ENCODE measurements at places on chromosomes 12 and 14.

DNA sequence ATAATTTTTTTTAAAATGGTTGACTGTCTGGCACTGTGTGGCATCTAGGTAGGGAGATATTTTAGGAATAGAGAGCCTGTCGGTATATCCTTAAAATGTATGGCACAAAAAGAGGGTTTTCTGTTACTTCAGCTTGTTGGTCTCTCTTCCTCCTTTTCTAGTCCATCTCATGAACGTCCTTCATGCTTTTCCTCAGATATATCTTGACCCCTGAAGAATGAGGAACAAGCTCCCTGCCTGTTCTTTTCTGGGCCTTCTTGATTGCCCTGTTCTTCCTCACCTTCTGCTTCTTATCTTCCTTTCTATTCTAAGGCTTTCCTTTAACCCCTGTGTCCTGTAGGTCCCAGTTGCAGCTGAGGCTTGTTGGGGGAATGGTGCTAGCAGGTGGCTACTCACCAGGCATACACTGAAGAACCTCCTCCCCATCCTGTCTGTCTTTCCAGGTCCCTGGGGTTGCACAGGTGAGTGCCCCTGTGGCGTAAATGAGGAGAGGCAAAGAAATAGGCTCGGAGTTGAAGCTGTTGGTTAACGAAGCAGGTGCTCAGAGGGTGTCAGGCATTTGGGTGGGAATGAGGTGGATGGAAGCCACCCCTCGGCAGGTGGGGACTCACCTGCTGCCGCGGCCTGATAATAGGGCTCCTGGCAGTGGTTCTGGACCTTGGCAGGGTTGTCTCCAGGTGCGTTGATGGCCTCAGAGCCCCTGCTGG is 7.2 kb upstream of the C1R start:
- no peak for DNase-seq

DNA sequence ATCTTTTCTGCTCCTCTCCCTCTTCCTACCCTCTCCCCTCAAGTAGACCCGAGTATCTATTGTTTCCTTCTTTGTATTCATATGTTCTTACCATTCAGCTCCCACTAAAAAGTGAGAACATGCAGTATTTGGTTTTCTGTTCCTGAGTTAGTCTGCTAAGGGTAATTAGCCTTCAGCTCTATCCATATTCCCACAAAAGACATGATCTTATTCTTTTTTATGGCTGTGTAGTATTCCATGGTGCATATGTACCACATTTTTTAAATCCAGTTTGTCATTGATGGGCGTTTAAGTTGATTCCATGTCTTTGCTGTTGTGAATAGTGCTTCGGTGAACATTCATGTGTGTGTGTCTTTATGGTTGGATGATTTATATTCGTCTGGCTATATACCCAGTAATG is 32.2 kb downstream of the CRADD start:
- DNase-seq: no peak

DNA sequence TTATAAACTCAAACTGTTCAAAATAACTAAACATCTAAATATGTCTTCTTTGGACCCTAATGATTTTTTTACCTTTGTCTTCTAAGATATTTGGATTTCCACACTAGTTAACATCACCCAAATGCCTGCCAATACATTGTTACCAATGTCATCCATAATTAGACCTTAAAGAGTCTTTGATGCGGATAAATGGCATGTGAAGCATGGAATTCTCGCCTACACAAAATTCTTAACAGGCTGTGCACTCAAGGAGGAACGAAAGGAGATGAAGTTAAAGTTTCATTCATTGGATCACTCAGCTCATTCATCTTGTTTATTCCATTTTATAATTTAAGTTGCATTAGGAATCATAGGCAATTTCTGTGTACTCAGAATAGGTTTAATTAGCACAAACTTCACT is 219.7 kb downstream of the ACSS3 start:
- DNase-seq: no peak

- DNase-seq: no peak
These were observed 503.0 kb upstream of the LMO3 start for GRCh38 chr12:17108877-17109541.

GRCh38 chr14:32313844-32314376 is 15.2 kb upstream of the AKAP6 start:
- no peak for DNase-seq

GRCh38 chr12:119668324-119668841 is 450 bp downstream of the PRKAB1 start:
- DNase-seq: no peak

- no peak for DNase-seq
These were observed 23.0 kb upstream of the ACTN1 start for GRCh38 chr14:69002069-69002468.

- DNase-seq: no peak
These were observed 24.3 kb downstream of the PPM1H start for GRCh38 chr12:62910549-62911169.

GRCh38 chr14:90451961-90452360 is 55.1 kb downstream of the CALM1 start:
- DNase-seq: no peak

DNA sequence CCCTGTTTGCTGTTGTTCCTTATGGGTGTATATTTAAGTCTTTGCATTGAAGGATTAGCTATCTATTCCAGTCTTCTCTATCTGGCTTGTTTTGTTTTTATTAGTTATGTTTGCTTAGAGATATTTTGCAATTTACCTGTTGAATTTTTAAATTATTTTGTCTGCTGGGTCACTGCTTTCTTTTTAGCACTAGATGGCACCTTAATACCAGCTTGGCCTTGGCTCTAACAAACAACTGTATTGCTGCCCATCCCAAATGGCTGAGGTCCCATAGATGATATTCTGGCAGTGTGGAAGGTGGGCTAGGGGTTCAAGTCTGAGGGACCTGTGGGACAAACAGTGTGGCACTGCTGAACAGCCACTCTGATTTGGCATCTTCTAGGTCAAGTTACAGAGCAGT is 144.0 kb upstream of the FBXO33 start:
- no peak for DNase-seq

DNA sequence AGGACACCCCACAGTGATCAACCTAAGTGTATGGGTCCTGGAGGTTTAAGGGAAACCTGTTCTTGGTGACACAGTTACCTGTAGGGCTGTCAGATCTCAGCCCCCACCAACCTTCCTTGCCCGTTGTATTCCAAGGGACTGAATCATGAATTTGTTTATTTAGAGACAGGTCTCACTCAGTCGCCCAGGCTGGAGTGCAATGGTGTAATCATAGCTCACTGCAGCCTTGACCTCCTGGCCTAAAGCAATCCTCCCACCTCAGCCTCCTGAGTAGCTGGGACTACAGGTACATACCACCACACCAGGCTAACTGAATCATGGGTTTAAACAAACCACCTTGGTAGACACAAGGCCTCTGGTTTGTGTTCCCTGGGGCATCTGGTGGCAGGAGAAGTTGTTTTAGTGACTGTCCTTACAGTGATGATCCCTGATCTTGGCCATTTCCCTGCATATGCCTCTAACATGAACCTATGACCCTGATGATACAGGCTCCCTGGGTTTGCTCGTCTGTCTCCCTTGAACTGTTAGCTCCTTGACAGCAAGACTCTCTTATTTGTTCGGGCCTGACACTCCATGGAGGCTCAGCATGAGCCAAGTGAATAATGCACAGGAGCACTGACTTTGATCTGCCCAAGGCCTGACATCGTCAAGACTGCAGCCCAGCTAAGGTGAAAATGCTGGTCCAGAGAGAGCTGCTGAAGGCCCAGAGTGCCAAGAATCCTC is 47.9 kb downstream of the PITPNM2 start:
- DNase-seq: no peak

GRCh38 chr14:29584992-29585391 is 342.7 kb downstream of the PRKD1 start:
- no peak for DNase-seq

DNA sequence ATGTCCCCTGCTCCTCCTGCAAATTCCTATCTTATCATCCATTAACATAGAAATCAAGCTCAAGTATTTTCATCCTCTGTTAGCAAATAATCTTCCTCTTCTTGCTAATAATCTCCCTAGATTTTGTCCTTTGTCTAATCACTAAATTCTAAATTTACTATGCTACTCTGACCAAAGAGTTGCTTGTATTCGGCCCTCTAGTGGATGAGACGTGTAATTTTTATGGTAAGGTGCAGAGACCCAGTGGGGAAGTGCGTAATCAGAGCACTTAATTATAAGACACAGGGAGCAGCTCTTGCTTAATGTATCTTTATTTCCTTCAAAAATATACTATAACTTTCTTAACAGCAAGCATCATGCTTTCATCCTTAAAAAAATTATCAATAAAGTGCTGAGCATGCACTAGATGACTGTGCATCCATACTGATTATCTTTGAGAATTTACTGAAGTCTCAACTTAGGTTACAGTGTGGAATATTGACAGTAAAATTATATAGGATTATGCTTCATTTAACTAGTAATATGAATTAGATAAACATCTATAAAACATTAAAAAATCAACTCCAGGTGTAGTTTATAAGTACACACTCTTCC is 212.6 kb downstream of the SLC16A7 start:
- no peak for DNase-seq

GRCh38 chr14:69768873-69769272 is 1.9 kb downstream of the SRSF5 start:
- DNase-seq: no peak

Measured in effector memory CD4-positive, alpha-beta T cell (primary cell).